HTR-8/SVneo (cell line): ENCODE measurements at places on chromosomes 1 and 21.

DNA sequence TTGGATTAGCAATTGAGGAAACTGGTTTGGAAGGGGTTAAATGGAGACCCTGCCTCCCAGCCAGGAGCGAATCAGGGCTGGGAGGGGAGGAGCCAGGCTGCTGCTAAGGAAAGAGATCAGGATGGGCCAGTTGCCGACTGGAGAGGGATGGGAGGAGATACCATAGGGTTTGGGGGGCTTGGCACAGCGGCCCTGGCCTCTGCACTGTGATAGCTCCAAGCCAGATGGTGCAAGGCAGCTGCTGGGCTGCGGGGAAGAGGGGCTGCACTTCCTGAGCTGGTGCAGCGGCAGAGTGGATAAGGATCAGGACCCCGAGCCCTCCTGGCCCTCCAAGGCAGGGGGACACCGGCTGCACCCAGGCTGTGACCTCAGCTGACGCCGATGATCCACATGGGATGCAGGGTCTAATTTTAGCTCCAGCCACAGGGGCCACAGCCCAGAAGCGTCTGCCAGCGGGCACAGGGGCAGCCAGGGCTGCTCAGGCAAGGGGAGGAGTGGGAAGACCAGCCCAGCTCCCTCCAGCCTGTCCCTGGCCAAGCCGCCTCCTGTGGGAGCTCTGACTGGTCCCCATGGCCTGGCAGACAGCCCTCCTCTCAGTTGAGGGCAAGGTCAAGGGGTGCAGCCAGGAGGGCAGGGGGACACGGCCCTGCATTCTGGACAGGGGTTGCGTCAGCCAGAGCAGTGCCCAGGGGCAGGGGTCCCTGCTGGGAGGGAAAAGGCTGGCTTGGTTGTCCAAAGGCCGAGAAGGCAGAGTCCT lies at the start of gene EXTL1:
TSS of gene EXTL1 (plus strand) at position 129 of the 757 bp plus-strand sequence. CDS start 872 bp downstream, outside the sequence.
- no peak for DNase-seq

- DNase-seq, result no peak
These were observed 54.4 kb downstream of the KCNAB2 start for GRCh38 chr1:6099787-6100765.

- DNase-seq, result no peak
These were observed at the start of gene KCNJ15 for GRCh38 chr21:38256599-38257302. Gene KCNJ15, plus strand, starts transcription at chr21:38256991. Its CDS starts 42,271 bp downstream, at chr21:38299262.

DNA sequence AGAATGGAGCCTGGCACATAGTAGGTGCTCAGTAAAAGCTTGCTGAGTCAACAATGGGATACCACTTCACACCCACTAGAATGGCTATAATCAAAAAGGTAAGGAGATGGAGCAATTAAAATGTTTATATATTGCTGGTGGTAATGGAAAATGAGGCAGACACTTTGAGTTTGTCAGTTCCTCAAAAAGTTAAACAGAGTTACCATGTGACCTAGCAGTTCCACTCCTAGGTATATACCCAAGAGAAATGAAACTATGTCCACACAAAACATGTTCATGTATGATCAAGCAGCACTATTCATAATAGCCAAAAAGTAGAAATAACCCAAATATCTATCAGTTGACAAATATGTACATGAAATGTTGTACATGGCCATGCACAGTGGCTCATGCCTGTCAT lies 74.8 kb upstream of the ECE1 start:
- no peak for DNase-seq

DNA sequence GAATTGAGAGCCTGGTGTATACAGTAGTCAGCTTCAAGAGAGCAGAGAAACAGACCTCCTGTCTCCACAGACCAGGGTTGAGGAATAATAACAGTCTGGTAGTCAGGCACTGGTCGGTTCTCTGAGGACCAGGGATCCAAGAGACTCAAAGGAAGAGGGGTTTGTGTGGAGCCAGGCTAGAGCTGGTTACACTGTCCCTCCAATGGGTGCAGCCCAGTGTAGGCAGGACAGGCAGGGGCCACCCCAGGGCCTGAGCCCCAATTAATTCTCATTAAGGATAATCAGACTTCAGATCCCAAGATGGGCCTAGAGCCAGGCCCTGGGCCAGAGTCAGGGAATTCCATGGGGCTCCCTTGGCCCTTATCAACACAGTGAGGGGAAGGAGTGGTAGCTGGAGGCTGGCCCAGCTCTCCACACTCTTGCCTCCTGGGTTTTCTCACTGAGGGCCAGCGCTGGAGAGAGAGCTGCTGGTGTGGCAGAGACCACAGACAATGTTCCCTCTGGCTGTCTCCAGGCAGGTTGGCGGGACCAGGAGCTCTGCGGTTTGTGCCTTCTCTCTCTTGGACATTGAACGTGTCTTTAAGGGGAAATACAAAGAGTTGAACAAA lies 9.1 kb downstream of the SEMA4A start:
- no peak for DNase-seq

GRCh38 chr1:156050376-156050775 lies 3.2 kb downstream of the UBQLN4 start:
- DNase-seq, result no peak

DNA sequence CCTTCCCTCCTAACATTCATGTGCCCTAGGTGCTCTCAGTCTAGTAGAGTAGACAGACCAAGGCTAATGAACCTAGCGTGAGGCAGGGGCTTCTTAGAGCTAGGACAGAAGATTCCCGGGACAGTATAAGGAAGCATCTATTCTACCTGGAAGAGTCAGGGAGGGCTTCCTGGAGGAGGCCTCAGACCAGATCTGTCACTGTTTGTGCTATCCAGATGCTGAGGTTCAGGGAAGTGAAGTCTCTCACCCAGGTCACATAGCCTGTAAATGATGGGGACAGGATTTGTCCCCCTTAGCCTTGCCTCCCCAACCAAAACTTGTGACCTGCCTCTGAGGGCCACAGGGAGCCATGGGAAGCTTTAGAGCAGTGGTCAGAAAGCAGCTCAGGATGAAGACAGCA lies 20.7 kb downstream of the ACTL8 start:
- no peak for DNase-seq

DNA sequence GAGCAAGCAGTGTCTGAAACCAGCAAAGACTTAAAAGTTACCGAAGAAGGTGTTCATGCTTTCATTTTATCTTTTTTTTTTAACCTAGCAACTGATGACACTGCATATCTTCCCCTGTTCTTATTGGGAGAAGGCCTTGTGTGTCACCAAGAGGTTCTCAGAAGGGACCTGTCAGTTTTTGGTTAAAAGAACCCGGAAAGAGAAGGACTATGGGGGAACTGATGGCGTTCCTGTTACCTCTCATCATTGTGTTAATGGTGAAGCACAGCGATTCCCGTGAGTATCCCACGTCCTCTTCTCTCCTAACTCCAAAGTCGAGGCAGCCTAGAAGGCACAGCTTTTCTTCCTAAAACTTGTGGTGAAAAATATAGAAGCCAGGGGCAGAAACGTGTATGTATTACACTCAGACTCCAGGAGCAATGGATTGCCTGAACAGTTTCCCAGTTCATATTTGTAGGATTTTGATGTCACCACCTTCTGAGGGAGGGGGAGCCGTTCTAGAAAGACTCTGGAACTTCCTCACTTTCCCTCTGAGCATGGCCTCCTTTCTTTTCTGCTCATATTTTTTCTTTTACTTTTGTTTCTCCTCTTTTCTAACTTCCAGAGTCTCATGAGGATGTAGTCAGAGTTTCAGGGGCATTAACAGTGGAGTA lies at the start of gene MR1:
TSS of gene MR1 (plus strand) at position 185 of the 653 bp plus-strand sequence. CDS start at position 210, 25 bp downstream.
- DNase-seq, result peak; percentile 88

GRCh38 chr1:117342397-117342796 lies 24.9 kb upstream of the MAN1A2 start:
- no peak for DNase-seq

- DNase-seq, result no peak
These were observed 229.9 kb downstream of the PTPRU start for GRCh38 chr1:29466258-29466657.

DNA sequence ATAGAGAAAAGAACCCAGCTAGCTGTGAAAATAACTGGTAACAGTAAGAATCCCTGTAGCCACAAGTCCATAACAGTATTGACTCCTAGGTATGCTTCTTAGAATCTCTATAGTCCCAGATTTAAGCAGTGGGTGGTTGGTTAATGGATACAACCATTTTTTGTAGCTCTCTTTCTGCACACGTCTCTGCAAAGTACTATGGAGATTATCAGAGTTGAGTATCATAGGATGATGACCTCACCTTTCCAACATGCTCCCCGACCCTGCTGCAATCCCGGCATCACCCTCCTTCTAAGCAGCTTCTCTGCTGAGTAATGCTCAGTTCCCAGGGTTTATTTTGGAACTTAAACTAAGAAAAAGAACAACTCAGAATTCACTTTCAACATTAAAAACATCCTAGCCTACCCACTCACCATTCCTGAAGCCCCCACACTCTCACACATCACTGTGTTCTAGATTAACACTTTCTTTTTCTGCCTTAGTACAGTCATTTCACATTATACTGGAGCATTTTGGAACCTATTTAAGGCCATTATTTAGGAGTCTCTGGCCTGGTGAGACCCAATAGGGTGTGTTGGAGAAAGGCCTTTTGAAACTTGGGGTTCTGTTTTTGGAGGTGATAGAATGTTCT lies 2.7 kb downstream of the MLLT11 start:
- DNase-seq, result peak; percentile 63

- peak; percentile 12 for DNase-seq
These were observed 1526.1 kb downstream of the KCNT2 start for GRCh38 chr1:195082183-195082582.

DNA sequence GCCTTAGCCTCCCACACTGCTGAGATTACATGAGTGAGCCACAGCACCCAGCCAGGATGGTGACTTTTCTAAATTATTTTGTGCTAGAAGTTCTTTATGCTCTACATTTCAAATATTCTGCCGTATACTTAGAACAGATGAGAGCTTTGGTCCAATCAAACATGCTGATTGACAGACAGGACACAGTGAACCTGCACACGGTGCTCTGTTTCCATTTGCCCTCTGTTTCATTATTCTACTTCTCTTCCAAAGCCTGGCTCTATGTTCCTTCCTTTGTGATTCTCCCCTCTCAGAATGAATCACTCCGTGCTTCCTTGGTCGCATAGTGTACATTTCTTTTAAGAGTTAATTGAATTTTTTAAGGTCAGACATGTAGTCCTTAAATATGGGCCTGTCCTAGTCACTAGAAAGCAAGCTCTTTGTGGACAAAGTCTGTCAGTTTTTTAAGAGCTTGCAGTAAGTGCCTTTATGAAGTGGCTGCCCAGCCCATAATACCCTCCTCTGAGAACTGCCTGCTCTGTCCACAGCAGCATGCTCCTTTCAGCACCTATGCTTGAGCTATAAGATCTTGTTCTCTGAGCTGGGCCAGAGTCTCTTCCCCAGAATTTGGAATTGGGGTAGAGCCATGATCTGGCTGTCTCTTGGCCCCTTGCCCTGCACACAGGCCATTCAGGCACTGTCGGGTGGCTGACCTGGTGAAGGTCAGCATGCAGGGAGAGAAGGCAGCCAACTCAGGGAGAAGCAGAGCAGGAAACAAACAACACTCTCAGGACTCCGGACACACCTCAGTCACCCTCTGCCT lies 66.8 kb upstream of the SLC44A3 start:
- DNase-seq, result no peak

- DNase-seq, result no peak
These were observed 91.7 kb downstream of the RHOU start for GRCh38 chr1:228827019-228827418.

GRCh38 chr1:48233666-48234485 lies 11.4 kb downstream of the SLC5A9 start:
- DNase-seq, result no peak

- DNase-seq, result no peak
These were observed 93.1 kb downstream of the HHIPL2 start for GRCh38 chr1:222454782-222455181.

GRCh38 chr1:51729824-51730301 lies 113.0 kb downstream of the OSBPL9 start:
- peak; percentile 27 for DNase-seq

GRCh38 chr21:38944402-38944801 lies 138.7 kb downstream of the ETS2 start:
- DNase-seq, result no peak

DNA sequence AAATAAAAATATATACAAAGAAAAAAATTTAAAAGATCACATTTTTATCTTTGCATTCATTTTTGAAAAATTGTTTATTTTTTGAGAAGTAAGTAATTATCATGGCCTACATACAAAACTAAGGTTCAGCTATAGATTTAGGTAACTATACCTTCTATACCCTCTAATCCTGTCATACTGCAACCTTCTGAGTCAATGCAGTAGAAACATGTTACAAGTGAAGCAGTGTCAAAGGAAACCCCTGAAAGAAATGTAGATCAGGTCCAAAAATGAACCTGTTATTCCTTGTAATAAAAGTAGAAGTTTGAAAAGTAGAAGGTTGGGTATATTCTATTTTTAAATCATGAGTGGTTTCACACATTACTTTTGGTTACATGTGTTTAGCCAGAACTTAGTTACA lies 51.3 kb downstream of the PTGS2 start:
- no peak for DNase-seq

DNA sequence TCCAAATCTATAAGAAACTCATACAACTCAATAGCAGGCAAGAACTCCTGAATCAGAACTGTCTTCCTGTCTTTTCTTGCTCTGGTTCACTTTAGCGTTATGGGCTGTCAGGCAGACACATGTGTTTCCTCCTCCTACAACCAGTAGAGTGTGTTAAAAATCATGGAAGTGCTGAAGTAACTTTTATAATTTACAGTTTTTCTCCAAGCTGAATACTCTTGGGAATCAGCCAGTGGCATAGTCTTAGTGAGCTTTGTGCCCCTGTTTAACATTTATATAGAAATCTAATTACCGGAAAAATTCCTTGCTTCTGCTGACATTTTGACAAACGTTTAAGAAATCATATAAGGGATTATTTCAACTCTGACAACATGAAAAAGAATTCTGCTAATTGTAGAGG lies 113.1 kb upstream of the RGS18 start:
- DNase-seq, result no peak

DNA sequence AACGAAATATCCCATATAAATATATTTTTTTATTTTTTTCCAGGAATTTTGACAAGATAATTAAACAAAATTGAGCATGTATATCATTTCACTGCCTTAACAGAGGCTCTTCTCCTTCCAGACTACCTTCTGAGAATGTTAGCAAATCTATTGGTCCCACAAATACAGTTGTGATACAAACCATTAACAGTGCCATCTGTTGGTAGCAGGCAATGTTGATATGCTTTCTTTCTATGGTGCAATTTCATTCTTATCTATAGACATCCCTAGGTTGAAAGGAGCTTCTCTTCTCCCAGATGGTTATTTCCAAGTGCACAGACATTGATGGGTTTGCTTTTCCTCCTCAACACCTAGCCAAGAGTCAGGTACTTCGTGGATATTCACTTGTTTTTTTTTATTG lies 303.6 kb downstream of the USH2A start:
- DNase-seq, result peak; percentile 13

DNA sequence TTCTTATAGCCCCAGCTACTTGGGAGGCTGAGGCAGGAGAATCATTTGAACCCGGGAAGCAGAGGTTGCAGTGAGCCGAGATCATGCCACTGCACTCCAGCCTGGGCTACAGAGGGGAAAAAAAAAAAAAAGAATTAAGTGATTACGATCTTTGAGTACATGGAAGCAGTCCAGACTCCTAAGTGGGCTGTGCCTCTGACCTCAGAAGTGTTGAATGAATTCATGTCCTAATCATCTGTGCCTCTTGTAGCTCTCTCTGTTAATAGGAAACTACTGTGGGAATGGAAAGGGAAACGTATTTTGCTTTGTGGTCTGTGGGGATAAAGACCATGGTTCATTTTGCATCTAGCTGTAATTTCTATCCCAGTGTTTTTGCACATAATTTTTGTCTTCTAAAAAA lies 8.4 kb upstream of the IVNS1ABP start:
- DNase-seq, result no peak
